ENCODE measurements at places on chromosomes 1 and 21. TPM values are rescaled to one million over a fixed set of nuclear protein-coding genes. Genes with fewer than 3 reads are reported as not detected.

The LRRC39 gene
- 0.65 TPM for total RNA-seq

The OPRD1 gene
- total RNA-seq: not detected

The SLC35F3 gene
- 3.3 TPM for total RNA-seq

The DYNLT5 gene
- not detected for total RNA-seq

The PLA2G2A gene
- not detected for total RNA-seq

The FALEC gene
- total RNA-seq: not detected

The KCNE1 gene
- total RNA-seq: 0.20 TPM

The CD247 gene
- not detected for total RNA-seq

DNA sequence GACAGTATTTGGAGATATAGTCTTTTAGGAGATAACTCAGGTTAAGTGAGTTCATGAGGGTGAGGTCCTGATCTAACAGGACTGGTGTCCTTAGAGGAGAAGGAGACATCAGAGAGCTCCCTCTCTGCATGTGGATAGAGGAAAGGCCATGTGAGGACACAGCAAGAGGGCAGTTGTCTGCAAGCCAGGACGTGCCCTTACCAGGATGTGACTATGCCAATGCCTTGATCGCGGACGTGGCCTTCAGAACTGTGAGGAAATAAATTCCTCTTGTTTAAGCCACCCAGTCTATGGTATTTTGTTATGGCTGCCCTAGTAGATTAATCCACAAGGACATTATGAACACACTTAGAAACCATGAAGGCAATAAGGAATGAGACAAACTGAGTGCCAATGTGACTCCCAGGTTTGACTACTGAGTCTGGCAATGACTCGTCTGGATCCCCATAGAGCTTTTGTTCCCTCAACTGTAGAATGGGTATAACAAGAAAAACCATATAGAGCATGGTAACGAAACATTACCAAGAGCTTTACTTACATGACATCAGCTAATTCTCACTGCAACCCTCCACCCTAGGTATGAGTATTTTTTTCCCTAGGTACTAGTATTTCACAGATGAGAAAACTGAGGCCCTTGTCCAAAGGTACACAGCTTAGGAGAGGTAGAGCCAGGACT, 6.5 kb downstream of the URB1 start:
- DNase-seq: peak; percentile 83

- peak; percentile 72 for DNase-seq
These were observed 59.8 kb upstream of the MORC3 start for GRCh38 chr21:36260030-36260787.

- DNase-seq: peak; percentile 91
These were observed at the start of gene CPT2 for GRCh38 chr1:53196485-53197290. Gene CPT2, plus strand, starts transcription at chr1:53196824. Its CDS starts 120 bp downstream, at chr1:53196944.

DNA sequence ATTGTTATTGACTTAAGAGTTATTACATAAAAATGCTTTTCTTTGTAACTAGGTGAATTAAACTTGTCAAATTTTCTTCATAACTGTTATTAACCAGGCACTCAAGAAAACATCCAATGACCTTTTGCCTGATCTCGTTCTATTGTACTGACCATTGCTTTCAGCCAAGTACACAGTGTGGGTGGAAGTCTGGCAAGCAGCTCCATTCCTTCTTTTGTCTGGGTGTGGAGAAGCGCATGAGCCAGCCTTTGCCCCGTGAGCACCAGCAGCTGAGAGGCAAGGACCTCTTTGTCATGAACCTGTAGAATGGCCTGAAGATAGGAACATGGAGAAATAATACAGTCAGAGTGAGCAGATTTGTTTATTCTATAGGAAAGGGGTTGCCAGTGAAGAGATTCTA, 57.5 kb downstream of the IARS2 start:
- peak; percentile 25 for DNase-seq

DNA sequence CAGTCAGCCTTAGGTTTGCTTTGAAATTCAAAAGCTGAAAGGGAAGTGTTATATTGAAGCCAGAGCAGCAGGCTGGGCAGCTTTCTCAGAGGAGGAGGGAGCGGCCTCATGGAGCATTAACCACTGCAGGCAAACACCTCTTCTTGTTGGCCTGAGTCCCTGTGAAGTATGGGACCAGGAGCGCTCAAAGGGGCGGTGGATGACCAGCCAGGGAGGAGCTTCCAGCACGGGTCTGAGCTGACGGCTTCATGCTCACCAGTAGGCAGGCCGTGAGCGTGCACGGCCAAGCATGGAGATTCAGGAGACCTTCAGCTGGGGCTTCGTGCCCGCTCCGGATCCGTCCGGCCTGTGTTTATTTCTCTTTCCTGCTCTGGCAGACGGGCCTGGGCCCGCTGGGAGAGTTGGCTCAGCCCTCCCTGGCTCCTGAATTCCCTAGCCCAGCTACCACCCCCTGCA, 245.2 kb downstream of the TRABD2B start:
- DNase-seq: no peak

GRCh38 chr1:168328731-168329364, 48.2 kb downstream of the TBX19 start:
- no peak for DNase-seq

DNA sequence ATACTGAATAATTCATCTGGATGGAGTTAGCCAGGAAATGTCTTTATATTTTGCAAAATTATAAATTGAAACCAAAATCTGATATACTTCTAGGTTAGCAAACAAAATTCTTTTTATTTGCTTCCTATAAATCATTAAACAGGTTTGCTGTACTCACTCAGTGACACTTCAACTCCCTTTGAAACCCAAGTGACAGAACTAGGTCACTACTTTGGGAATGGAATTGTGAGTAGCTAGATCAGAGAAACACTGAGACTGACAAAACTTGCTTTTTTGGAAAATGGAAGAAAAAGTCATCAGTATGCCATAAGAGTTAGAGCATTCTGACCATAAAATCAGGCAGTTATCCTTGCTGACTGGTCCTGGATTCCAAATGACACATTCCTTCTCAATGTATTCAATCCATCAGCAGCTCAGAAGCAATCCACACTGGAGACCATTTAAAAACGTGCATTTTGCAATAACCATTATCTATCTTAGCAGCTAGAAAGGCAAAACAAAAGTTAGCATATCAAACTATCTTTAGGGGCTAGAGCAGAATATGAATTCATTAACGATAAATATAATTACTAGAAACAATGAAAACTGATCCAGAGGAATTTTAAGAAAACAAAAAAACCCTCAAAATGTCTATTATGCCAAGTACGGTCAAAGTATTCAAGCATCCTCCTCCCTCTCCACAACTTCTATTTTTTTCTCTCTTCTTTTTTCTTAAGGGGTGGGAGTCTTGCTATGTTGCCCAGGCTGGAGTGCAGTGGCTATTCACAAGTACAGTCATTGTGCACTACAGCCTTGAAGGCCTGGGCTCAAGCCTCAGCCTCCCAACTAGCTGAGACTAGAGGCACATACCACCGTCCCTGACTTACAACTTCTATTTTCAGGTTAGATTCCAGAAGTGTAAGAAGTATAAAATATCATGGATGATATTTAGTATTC, 60.1 kb downstream of the HNRNPR start:
- no peak for DNase-seq

- DNase-seq: no peak
These were observed 39.2 kb downstream of the MAB21L3 start for GRCh38 chr1:116150368-116150767.

DNA sequence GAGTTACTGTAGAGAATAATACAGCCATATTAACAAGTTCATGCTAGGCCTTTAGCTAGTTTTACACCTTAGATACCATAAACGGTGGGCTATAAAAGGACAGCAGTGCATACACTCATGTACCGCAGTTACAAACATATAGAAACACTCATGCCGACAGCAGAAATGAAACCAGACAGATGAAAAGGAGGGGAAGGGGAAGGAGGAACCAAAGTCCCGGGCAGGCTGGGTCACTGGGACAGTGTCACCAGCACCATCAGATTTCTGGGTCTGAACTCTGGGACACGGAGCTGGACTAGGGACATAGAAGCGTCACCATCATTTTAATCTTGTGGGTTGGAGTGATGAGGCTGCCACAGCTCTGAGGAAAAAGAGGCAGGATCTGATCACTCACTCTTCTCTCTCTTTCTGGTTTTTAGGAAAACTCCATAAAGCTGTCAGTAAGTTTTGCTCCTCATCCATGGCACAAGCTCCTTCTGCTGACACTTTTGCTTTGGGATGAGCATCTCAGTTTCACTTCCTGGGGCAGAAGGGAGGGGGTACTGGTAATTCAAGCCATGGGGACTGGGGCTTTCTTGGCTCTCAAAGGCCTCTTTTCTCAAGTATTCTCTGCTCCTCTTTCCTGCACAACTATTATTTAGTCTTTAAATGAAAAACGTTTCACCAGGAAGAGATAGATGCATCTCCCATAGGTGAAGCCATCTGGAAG, 7.8 kb upstream of the ZNF691 start:
- DNase-seq: no peak

DNA sequence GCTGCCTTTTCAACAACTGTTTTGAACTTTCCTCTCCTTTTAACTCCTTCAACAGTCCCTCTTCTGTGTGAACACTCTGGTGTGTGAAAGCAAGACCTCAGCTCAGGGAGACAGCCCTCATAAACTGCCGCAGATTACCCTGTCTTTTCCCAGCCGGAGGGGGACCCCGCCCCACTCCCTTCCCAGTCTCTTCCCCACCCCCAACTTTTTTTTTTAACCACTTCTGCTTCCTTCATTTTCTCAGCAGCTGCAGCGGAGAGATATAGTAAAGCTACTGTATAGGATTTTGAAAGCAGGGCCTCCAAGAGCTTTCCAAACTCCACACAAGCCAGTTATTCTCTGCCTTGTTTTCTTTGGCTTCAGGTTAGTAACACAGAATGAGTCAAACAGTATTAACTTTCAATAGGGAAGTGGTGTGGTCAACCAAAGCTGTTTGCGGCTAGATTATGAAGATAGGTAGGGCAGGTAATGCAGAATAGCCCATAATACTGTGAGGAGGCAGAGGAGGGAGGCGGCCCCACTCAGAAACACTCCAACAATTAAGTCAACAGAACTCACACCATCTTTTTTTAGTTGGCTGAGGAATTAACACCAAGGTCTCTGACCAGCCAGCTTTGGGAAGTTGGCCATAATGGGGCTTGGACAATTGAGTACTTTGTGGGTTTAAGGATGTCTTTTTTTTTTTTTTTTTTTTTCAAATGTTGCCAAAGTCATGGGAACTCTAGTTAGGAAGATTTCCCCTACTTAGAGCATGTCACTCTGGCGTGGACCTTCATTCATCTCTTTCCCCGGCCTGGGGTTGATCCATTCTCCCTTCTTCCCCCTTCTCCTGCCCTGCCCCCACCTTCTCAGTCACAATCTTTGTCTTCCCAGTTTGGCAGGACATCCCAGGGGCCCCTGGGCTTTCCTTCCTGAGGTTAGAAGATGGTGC, 177.0 kb downstream of the CLIC6 start:
- peak; percentile 94 for DNase-seq

Measured in MCF 10A (cell line).